Fibroblast of skin of left biceps (primary cell): ENCODE measurements at places on chromosomes 16 and 17.

DNA sequence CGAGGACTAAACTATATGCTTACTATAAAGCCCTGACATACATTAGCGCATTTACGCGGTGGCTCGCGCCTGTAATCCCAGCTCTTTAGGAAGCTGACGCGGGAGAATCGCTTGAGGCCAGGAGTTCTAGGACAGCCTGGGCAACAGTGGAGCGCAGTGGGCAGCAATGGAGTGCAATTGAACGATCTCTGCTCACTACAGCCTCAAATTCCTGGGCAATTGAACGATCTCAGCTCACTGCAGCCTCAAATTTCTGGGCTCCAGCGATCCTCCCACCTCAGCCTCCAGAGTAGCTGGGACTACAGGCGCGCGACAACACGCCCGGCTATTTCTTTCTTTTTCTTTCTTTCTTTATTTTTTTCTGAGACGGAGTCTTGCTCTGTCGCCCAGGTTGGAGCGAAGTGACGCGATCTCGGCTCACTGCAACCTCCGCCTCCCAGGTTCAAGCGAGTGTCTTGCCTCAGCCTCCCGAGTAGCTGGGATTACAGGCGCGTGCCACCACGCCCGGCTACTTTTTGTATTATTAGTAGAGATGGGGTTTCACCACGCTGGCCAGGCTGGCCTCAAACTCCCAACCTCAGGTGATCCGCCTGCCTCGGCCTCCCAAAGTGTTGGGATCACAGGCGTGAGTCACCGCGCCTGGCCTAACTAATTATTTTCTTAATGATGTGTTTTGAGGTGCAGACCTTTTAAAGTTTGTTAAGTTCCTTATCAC lies 506 bp upstream of the COG7 start:
- DNase-seq = no peak

GRCh38 chr17:38508954-38509771 lies 80.9 kb downstream of the ARHGAP23 start:
- peak; percentile 73 for DNase-seq

- DNase-seq = no peak
Measured at GRCh38 chr17:55708175-55708974, 14.3 kb downstream of the TMEM100 start.

DNA sequence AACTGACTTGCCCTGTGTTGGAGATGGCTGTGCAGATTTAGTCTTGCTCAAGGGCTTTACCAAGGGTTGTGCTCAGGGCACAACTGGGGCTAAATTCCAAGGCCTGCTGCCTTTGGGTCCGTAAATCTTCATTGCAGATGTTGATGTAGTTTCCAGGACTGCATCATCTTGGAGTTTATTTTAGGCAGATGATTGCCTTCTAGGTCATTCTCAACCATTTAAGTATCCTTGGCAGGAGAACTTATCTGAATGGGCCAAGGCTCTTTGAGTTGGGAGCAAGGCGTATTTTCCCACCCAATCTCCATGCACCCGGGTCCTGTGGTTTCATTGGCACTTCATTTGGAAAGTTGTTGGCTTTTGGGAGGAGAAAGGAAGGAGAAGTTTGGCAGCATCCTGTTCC lies 200.3 kb downstream of the MSI2 start:
- DNase-seq = no peak

DNA sequence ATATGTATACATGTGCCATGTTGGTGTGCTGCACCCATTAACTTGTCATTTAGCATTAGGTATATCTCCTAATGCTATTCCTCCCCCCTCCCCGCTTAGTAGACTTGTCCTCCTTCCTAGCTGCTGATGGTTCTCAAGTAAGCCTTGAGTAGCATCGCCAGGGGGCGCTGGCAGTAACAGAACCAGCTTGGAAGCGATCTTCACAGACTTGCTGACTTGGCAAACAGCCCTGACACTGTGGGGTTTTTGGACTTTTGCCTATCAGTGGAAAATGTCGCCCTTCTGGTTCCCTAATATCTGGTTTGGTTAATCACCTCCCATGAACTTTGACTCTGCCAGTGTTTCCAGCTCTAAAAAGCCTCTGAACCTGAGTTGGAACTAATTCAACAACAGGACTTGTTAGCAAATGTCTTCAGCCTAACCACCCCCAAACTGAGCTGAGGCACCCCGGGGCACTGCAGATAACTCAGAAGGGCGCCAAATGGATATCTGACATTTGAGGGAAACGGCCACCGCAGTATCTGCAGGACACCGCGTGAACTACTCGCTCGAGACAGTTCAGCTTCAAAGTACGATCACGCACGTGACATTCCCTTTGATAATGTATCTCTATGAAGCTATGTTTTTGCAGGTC lies 15.4 kb upstream of the SPATA32 start:
- DNase-seq = peak; percentile 70

- DNase-seq = peak; percentile 55
Measured at GRCh38 chr16:89315791-89316581, 98.5 kb downstream of the ZNF778 start.

DNA sequence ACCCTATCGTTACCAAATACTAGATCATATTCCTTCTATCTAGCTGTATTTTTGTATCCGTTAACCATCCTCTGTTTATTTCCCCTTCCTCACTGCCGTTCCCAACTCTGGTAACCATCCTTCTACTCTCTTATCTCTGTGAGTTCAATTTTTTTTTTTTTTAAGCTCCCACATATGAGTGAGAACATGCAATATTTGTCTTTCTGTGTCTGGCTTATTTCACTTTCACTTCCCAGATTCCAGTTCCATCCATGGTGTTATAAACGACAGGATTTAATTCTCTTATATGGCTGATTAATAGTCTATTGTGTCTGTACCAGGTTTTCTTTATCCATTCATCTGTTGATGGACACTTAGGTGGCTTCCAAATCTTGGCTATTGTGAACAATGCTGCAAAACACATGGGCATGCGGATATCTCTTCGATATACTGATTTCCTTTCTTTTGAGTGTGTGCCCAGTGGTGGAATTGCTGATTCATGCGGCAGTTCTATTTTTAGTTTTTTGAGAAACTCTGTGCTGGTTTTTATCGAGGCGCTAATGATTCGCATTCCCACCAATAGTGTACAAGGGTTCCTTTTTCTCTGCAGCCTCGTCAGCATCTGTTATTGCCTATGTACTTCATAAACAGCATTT lies 599.6 kb downstream of the TMEM114 start:
- no peak for DNase-seq

DNA sequence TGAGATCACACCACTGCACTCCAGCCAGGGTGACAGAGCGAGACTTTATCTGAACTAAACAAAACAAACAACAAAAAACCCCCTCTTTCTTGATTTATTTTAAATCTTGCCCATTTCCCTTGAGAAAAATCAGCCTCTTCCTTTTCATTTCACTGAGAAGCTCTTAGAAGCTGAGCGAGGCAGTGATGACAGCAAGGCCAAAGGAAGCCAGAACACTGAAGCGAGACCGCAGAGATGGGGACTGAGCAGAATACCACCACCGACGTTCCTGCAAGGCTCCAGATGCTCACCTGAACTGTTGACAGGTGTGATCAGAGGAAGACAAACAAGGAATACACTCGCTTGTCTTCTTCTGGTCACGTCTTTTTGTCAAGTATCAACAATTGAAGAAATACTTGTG lies 30.5 kb upstream of the IRF8 start:
- DNase-seq = no peak

GRCh38 chr17:76082326-76083251 lies 3.6 kb downstream of the ZACN start:
- no peak for DNase-seq

DNA sequence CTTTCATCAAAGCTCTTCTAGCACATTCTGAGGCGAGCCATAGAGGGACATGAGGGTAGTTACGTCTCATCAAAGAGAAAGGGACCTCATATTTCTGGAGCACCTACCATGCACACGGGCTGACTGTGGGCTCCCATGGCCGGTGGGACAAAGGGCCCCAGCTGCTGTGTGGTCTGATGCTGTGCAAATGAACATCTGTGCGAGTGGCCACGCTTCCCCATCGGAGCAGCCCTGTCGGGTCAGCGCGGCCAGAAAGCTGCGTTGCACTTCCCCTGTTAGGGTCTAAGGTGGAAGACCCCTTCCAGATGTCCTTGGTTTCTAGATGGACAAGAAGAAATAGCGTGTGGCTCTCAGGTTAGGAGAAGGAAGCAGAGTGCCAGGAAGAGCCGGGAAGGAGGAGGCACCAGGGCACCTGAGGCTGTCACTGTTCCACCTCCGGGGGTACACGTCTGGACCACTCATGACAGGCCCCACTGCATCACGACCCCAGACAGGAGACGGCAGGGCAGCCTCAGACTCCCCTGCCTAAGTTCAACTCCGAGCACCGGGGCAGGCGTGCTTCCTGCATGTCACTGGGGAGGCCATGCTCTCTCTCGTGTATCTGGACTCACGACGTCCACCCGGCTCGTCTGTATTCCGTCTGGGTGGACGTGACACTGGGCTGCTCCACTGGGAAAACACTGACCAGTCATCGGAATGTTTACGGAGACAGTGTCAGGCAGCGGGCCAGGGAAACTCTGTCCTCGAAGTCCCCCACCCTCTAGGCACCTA lies 8.5 kb upstream of the BAIAP2 start:
- no peak for DNase-seq

- no peak for DNase-seq
Measured at GRCh38 chr17:5282642-5283217, 646 bp downstream of the RABEP1 start.

- DNase-seq = no peak
Measured at GRCh38 chr16:72317446-72317845, 145.5 kb upstream of the PMFBP1 start.

GRCh38 chr16:60091529-60091928 lies 1357.4 kb upstream of the GOT2 start:
- DNase-seq = no peak

DNA sequence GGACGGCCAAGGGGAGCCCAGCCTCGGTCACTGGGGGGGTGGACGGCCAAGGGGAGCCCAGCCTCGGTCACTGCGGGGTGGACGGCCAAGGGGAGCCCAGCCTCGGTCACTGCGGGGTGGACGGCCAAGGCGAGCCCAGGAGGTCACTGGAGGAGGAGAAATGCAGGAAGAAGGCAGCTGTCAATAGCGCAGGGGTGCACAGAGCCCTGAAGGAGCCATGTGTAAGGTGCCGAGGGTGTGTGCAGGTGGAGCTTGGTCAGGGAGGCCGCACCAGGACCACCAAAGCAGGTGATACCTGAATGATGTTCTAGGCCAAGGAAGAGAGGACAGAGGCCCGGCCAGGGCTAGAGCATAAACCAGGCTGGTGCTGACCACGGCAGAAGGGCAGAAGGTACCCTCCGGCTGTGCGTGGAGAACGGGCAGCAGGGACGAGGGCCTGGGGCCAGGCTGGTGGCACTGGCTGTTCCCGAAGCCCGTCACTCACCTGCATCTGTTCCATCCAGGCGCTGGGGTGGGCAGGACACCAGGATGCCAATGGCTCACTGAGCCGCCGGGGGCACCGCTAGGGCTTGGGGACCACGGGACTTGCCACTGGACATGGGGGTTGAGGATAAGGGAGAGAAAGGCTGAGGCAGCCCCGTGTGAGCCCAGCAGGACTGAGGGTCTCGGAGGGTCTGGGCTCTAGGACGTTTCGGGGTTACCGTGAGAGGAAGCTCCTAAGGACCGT lies 5.9 kb upstream of the CCDC57 start:
- no peak for DNase-seq

DNA sequence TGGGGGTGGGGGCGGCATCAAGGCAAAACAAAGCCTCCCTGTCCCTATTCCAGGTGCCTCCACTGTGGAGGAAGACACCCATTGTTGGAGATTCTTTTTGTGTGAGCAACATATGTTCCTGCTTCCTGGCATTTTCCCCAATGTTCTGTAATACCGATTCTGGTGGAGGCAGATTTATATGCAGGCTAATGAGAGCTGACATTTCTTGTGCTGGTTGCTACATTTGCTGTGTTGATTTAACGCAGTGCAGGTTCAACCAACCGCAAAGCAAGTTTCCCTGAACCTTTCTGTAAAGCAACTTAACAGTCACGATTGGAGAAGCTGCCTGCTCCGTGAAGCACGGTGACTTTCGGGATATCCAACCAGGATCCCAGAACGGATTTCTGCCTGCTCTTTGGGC lies 260.5 kb downstream of the CBLN1 start:
- DNase-seq = peak; percentile 76

DNA sequence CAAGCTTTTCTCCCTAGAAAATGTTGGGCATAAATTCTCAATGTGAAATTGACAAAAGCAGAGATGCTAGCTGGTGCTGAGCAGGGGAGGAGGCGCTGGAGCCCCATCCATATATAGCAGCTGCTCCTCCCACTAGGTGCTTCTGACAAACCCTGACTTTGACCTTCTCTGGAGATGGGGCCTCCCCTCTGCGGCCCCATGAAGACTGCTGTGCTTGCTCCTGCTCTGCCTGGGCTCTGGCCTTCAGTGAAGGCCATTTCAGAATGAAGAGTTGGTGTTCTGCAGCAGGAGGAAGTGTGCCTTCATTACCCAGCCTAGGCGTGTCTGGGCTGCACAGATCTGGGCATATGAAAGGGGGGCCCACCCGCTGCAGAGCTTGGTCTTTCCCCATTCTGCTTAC lies 29.7 kb downstream of the ASIC2 start:
- no peak for DNase-seq

DNA sequence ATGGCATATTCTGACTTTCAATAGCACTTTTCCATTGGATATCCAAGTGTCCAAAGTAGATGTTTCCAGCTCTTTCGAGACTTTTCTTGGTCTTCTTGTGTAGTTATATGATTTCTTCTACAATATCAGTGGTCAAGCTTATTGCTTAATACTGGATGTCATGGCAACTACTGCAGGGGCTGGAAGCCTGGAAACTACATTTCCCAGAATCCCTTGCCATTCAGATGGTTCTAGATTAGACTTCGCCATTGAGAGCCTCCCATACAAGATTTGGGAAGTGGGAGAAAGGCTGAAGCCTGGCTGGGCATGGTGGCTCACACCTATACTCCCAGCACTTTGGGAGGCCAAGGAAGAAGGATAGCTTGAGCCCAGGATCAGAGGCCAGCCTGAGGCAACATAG lies 153.6 kb downstream of the C16orf95 start:
- no peak for DNase-seq

- DNase-seq = no peak
Measured at GRCh38 chr17:17236295-17237025, 508 bp downstream of the FLCN start.

DNA sequence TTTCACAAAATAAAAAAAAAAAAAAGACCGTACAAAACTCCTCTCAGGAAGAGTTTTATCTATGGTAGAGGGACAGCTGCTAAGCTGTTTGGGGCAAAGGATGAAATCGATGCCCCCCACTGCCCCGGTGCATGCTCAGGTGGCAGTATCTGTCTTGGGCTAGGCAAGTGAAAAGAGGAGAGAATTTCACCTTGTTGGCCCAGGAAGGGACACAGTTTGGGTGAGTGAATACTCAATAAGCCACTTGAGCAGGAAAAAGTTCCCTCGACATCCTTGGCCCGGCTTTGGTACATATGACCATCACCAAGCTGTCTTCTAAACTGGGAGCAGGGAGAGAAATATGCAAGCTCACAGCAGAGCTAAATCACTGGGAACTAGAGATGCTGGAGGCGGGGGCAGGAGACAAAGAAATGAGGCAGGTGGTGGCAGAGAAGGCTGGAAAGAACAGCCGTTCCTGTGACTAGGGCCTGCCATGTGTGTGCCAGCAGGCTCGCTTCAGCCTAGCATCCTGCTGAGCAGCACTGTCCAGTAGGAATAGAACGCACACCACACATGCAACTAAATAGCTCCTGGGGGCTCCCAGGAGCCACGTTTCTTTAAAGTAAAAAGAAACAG lies 8.2 kb upstream of the EIF1 start:
- no peak for DNase-seq
